ENCODE measurements at places on chromosomes 1 and 21.

DNA sequence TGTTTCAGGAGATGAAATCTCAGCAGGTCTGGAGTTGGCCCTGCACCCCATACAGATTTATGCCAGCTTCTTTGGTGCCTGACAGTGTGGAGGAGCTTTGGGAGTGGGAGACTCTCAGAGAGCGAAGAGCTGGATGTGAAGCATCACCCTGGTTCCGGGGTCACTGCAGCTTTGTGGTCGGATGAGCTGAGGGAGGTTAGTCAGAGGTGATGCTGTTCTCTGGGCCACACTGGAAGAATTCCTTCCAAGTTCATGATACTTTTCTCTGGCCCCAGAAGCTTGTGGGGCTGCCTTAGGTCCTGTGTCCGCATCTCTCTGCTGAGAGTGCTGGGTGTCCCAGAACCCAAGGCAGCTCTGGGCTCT, 467.8 kb downstream of the CAMTA1 start:
- no peak for DNase-seq

GRCh38 chr1:180909005-180909414, 3.7 kb upstream of the KIAA1614 start:
- DNase-seq: no peak

DNA sequence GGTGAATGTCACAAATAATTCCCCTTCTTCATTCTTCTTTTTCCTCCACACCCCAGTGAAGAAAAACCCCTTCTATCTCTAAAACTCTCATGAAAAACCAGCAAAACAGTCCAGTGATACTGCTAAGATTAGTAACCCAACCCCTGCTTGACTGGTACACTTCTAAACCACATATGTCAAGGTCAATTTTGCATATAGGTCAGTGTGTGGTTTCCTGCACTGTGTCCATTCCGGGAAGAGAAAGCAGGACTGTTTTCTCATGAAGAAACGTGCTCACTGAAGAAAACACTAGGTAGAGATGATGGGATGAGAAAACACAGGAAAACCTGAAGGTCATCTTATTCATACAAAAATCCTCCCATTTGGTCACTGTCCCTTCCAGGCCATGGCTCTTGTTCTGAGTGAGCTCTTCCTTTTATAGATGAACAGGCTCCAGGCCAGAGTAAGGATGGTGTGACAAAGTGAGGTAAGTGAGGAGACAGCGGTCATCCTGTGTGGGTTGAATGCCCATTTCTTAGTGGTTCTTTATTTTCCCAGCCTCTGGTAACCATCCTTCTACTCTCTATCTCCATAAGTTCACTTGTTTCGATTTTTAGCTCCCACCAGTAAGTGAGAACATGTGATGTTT, 122.7 kb downstream of the FASLG start:
- DNase-seq: no peak

DNA sequence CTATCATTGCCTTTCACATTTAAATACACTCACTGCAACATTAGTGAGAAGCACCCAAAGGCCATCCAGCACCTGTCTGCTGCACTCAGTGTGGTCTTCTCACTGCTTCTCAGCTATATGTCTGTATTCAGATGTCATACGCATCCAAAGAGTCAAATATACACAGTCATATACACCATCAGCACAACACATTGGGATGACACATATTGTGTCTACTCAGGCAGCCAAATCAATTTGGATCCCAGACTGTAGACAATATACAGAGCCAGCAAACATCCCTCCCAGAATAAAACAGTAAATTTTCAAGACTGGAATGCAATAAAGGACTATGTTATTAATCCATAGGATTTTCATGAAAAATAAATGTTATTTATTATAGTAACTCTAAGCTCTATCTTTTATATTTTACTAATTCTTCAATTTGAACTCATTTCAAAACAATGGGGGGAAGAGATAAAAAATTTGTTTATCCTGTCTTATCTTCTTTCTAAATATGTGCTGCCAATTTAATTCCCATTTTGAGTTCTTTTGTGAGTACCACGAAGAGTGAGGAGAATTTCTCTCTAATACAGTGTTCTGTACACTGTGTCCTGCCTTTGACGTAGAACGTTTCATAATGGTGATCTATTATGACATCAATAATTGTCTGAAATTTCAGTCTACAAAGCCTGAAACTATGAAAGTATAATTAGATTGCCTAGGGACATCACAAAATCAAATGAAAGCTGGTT, 602.2 kb upstream of the CXADR start:
- DNase-seq: no peak

DNA sequence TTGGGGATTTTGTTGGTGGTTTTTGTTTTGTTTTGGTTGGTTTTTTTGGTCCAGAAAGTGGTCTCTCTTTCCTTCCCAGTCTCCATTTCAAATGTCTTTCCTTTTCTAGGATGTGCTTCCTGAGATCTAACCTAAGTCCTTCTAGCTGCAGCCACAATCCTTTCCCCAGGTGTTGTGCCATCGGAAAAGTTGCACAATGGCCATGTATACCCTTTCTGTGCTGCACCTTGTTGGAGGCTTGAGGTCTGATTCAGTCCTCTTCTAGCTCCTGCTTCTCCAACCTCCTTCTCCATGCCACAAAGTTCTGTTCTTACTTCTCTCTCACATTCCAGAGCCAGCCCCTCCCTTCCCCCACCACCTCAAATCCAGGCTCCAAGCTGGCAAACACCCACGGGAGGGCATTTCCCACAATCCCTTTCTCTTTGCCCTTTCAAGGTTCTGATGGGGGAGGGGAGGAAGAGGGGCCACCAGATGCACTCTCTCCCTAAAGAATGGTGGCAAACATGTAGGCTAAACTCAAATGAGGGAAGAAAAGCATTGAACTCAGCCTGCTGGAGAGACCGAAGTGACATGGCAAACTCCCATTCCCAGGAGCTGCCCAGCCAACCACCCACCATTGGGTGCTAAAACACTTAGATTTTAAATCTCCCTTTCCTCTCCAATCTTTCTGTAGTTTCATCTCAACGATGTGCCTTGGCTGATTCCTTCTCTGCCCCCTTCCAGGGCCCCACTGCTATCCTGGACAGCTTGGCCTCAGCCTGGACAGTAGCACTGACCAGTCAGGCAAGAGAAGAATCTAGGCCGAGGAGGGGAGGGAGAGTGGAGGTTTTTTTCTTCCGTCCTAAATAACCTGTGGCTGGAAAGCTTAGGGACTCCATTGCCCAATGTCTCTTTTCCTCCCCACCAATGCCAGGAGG, 2.9 kb downstream of the KCNJ10 start:
- no peak for DNase-seq

DNA sequence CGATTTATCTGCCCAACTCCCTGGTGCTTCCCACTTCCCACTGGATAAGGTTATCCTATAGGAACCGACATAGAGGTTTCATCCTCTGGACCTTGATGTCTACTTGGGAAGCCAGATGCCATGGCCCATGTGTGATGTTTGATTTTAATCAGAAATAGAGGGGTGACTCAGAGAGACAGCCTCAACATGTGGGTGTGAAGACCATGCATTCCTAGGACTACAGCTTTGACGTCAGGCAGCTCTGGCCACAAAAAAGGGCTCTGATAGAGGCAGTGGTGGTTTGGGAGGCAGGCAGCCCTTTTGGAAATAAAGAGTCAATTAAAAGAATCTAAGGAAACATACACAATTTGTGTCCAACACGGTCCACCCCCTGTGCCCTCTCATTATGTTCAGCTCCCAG, 5.2 kb upstream of the SH2D2A start:
- peak; percentile 48 for DNase-seq

Data from activated T-cell treated with anti-CD3 and anti-CD28 coated beads for 24 hours (primary cell).